CD8-positive, alpha-beta memory T cell (primary cell): ENCODE measurements at places on chromosomes 13 and 19. TPM values are rescaled to one million over a fixed set of nuclear protein-coding genes. Genes with fewer than 3 reads are reported as not detected.

Gene ZNF155
- total RNA-seq, result 5.4 TPM

Gene ZNF440
- total RNA-seq, result 6.3 TPM

Gene ZNF221
- 1.7 TPM for total RNA-seq

Gene MRPL54
- total RNA-seq, result 95.3 TPM

Gene CYP2F1
- total RNA-seq, result not detected

DNA sequence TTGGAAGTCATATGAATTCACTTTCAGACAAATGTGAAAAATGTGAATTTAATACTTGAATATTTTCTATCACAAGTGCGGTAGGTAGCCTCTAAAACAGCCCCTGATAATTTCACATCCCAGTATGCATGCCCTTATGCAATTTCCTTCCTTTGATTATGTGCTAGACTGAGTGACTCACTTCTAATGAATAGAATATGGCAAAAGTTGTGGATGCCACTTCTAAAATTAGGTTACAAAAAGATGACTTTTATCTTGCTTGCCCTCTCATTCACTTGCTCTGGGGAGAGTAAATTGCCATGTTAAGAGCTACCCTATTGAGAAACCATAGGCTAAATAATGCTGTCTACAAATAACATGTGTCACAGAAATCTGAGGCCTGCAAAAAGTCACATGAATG, 402.5 kb upstream of the PCDH9 start:
- DNase-seq, result no peak

- DNase-seq, result no peak
These were observed 28.5 kb downstream of the SKA3 start for GRCh38 chr13:21147827-21148226.

DNA sequence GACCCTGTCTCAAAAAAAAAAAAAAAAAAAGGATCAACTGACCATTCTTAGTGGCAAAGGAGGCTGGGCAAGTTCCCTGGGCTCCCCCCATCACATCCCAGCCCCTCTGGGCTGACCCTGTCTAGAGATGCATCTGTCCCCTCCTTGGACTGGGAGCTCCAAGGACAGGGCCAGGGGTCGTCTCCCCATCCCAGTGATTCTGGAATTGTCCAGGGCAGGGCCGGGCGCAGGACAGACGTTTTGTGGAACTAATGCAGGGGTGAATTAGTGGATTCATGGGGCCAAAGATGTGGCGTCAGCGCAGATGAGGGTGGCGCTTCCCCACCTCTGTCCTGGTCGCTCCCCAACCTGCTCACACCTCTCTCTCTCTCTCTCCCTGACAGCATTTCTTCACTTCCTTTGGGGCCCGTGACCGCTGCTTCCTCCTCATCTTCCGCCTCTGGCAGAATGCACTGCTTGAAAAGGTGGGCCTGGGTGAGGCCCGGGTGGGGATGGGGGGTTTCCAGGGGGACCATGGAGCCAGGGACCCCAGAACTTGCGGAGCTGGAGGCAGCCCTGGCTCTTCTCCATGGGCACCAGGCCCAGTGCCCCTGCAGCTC, 11.1 kb downstream of the GRAMD1A start:
- DNase-seq, result peak; percentile 68

- DNase-seq, result no peak
These were observed 14.9 kb upstream of the SLITRK5 start for GRCh38 chr13:87656306-87656705.

DNA sequence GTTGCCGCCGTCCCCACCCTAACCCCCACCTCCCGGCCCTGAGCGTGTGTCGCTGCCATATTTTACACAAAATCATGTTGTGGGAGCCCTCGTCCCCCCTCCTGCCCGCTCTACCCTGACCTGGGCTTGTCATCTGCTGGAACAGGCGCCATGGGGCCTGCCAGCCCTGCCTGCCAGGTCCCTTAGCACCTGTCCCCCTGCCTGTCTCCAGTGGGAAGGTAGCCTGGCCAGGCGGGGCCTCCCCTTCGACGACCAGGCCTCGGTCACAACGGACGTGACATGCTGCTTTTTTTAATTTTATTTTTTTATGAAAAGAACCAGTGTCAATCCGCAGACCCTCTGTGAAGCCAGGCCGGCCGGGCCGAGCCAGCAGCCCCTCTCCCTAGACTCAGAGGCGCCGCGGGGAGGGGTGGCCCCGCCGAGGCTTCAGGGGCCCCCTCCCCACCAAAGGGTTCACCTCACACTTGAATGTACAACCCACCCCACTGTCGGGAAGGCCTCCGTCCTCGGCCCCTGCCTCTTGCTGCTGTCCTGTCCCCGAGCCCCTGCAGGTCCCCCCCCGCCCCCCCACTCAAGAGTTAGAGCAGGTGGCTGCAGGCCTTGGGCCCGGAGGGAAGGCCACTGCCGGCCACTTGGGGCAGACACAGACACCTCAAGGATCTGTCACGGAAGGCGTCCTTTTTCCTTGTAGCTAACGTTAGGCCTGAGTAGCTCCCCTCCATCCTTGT, 6.4 kb downstream of the YIPF2 start:
- no peak for DNase-seq

DNA sequence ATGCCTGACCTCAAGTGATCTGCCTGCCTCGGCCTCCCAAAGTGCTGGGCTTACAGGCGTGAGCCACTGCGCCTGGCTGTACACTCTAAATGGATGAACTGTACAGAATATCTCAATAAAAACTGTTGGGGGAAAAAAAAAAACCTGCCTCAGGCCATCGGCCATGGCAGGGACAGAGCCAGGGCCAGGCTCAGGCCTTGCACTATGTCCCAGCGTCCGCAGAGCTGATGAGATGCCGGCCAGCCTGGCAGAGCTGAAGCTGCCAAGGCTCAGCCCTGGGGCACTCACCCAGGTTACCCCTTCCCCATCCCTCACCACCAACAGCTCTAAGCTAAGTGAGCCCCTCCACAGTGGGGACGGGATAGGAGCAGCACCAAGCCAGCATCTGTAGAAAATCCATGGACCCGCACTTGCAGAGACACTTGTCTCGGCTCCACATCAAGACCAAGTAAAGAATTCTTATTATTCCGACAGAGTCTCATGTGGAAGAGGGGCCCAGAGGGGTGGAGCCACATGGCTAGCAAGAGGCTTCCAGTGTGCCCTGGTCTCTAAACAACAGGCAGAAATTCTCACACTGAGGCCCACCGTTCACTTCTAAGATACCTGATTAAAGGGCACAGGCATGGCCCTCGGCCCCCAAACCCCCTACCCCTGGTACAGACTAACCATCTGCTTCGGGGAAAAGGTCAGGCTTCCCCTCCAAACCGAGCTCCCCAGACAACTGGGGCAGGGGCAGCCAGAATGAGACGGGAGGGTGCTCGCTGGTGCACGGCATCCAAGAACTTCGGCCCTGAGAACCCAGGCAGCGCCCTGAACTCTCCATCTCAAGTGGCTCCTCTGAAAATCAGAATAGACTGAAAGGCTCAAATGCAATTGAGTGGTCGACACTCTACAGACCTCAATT, 5.8 kb downstream of the PPP6R1 start:
- no peak for DNase-seq

GRCh38 chr13:111630406-111630805, 310.0 kb downstream of the TEX29 start:
- DNase-seq, result no peak

DNA sequence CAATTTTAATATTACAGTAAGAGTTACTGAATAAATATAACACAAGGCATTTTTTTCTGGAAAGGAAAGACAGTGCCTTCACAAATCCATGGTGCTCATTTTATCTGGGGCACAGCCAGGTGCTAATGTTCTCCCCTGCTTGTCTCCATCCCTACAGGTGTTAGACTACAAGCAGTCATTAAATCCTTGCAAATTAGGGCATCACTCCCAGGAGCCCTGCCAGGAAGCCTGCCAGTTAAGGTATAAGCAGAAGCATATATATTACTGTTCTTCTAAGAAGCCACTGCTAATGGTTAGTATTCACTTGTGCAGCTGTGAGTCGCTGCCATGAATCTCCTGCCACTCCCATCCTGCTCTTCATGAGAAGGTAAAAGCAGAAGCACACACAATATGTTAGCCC, 149.7 kb downstream of the OXGR1 start:
- DNase-seq, result no peak

DNA sequence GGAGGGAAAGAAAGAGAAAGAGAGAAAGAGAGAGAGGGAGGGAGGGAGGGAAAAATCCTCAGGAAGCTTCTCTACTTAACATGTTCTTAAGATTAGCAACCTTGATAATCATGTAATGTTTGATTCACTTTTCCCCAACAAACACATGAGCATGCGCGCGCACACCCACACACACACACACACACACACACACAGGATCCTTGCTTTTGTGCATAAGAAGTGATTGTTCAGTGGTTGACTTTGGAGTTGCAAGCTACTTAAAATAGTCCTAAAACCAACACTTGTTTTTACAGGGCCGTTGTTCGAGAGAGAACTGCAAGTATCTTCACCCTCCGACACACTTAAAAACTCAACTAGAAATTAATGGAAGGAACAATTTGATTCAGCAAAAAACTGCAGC, 100.0 kb upstream of the RAP2A start:
- no peak for DNase-seq

DNA sequence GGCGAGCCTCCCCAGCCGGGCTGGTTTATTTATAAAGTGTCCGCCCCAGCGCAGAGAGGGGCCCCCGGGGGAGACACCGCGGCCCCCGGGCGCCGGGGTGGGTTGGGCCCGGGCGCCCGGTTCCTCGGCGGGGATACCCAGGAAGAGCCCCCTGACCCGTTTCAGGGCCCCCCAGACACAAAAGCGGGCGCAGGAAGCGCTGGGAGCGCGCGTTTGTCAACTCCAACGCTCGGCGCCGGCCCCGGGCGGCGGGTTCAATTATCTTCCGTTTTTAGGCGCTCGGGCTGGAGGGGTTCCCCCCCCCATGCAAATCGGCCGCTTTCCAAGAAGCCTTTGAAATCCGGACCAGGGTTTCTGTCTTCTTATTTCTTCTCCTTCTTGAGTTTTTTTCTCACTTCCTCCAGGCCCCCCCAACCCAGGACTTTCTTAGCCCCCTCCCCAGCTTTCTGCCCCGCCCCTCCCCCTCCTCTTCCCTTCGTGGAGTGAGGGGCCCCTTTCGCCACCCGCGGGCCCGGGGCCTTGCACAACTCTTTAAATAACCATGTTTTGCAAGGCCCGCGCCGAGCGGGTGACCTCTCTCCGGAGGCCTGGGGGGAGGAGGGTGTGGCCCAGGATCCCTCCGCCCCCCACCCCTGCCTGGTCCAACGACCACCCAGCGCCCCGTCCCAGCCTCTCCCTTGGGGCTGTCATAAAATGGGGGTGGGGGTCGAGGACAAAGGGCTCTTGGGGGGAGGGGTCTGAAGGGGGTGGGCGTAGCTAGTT, 935 bp downstream of the ARID3A start:
- no peak for DNase-seq
